A549 treated with AZD2906 at 1 μM for 4 hours (cell line): ENCODE measurements at places on chromosomes 7 and 10. TPM values are rescaled to one million over a fixed set of nuclear protein-coding genes. Genes with fewer than 3 reads are reported as not detected.

Gene C1QL3
- 0.02 TPM in 1 of 5 replicates, not detected in the others for total RNA-seq

Gene NXPH1
- not detected in 5 replicates for total RNA-seq

Gene INHBA
- 0.23 to 0.66 TPM (median 0.41 TPM) in 5 replicates for total RNA-seq

Gene NODAL
- total RNA-seq = not detected in 5 replicates

Gene KLF14
- 0.03 to 0.07 TPM (median 0.05 TPM) in 4 of 5 replicates, not detected in the other for total RNA-seq
